Transverse colon (tissue), 4 donors: ENCODE measurements at places on chromosomes 3 and 15. TPM values are rescaled to one million over a fixed set of nuclear protein-coding genes. Genes with fewer than 3 reads are reported as not detected.

MYRIP gene
- total RNA-seq = 2.6 TPM

NR1I2 gene
- 96.7 TPM for total RNA-seq

ZDHHC3 gene
- 143 TPM for total RNA-seq

IGF2BP2 gene
- 51.3 TPM for total RNA-seq

ERC2 gene
- total RNA-seq = not detected

IQCF6 gene
- not detected for total RNA-seq

CACNA1D gene
- 12.7 TPM for total RNA-seq
